Fibroblast of skin of left biceps (primary cell): ENCODE measurements at places on chromosomes 7 and 10.
A peak's percentile ranks its signal among the peaks of the same experiment; 100 is the strongest.

GRCh38 chr10:75525646-75526045, 94.2 kb downstream of the LRMDA start:
- no peak for DNase-seq

GRCh38 chr10:60649485-60650377, 128.5 kb upstream of the CDK1 start:
- no peak for DNase-seq

GRCh38 chr7:155458111-155458877, at the start of gene EN2:
TSS of gene EN2 (plus strand) at chr7:155458129. CDS start at chr7:155458378, 249 bp downstream.
- DNase-seq: no peak

DNA sequence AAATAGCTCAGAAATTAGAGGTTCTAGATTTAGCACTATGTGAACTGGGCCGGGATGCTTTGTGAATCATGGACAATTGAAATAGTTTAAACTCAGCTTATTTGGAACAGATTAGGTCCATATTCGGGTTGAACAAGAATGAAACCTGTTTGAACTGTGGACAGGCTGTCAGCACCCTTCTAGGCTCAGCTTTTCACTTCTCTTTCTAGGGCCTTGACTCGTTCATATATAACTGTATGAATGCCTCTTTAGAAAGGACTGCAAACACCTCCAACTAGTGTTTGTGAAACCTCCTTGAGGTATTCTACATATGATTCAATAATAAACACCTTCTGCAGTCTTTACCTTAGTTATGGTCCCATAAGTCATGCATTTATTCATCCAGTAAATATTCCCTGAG, 115.6 kb downstream of the REEP3 start:
- DNase-seq: no peak

DNA sequence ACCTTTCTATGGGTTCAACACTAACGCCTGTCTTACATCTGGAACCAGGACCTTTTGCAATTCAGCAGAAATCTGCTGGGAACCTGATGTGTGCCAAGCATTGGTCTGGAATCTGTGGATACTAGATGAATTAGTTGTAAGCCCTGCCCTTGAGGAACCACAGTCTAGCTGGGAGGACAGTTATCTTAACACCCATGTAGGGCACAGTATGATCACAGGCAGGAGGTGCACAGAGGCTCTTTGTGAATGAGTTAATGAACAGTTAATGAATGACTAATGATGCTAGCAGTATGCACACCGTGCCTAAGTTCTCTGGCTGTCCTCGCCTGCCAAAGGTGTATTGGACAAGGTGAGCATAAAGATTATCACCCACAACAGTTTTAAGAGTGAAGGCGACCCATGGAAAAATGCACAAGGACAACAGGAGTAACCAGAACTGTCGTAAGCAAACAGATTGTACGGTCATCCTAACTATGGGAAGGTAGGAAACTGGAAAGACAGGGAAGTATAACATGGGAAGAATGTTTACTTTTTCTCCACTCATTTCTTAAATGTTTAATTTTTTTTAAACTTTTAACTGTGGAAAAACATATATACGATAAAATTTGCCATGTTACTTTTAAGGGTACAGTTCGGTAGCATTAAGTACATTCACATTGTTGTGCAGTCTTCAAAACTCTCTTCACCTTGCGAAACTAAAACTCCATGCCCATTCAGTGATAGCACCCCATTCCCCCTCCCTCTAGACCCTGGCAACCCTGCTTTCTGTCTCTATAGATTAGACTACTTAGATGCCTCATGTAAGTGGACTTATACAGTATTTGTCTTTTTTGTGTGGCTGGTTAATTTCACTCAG, 139.9 kb downstream of the CXCL12 start:
- DNase-seq: no peak

DNA sequence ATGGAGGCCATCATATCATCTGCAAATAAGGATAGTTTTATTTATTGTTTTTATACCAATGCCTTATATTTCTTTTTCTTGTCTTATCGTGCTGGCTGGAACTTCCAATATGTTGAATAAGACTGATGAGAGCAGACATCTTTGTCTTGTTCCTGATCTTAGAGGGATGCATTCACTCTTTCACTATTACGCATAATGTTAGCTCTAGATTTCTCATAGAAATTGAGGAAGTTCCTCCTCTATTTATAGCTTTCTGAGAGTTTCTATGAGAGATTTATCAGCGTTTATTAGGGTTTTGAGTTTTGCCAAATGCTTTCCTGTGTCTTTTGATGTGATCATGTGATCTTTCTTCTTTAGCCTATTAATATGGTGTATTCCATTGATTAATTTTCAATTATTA, 49.3 kb downstream of the COL28A1 start:
- DNase-seq: no peak

GRCh38 chr7:148935451-148935850, 51.4 kb upstream of the EZH2 start:
- no peak for DNase-seq

DNA sequence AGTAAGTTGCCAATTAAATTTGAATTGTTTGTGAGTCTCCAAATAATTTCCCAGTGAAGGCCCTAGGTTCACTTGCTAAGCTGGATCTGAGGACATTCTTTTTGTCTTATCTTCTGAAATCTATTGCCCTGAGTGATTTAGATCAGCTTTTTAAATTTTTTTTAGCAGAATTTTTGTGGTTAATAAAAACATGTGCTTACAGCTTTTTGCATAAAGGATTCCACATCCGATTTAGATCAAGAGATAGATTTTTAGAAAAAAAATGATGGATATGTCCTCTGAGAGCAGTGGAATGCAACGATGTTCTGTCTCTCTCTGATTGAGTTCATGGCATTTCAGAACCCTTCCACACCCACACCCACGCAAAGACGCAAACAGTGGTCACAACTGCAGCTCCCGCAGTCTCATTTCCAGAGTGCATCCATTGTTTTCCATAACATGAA, 358.8 kb downstream of the SUGCT start:
- DNase-seq: peak; percentile 85

DNA sequence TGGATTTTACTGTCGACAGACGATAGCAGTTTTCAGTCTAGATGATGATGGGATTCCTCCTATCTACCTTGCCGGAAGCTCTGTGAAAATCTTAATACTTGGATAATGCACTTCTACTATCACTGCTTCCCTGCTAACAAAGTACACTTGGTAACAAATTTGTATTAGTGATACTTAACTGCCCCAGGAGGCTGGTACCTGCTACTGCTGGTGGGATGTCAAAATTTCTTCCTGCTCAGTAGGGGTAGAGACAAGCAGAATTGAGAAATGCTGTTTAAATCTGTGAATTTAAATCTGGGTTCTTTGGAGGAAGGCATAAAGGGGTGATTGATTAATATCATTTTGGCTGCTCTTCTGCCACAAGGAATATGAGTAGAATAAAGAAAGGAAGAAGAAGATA, 99.8 kb upstream of the STRIP2 start:
- no peak for DNase-seq

GRCh38 chr7:102912742-102913141, at the start of gene LRRC17:
TSS of gene LRRC17 (plus strand) at chr7:102913000. CDS start at chr7:102933914, 20,914 bp downstream.
- DNase-seq: peak; percentile 74

- DNase-seq: no peak
Measured at GRCh38 chr10:113929522-113929921, 75.1 kb downstream of the NHLRC2 start.

DNA sequence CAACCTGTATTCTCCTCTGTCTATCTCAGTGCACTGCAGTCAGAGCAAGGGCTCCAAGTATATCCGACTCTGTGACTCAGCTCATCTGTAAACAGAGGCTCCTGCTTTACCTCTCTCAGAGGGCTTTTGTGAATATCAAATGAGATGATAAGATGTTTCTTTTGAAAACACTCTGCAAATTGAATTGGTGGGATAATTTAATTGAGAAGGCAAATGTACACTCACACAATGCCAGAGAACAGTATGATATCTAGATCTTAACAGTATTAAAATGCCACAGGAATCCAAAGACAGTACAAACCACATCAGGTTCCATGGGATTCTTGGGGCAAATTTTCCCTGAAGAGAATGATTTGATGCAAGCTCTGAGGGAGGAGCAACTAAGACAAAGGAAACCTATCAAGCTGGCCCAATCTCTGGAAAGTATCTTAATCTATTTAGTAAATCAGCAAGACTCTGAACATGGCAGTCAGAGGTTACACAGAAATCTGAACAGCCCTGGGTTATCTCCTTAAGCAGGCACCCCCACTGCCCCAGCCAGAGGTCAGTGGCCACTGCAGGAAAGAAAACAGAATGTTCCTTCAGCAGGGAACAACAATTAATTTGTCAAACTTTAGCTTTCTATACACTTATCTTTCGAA, 45.9 kb downstream of the DOCK4 start:
- no peak for DNase-seq

GRCh38 chr7:89776980-89777379, 377.3 kb upstream of the STEAP1 start:
- no peak for DNase-seq
